ENCODE measurements at places on chromosomes 16 and 17. TPM values are rescaled to one million over a fixed set of nuclear protein-coding genes. Genes with fewer than 3 reads are reported as not detected.

The GRIN2C gene
- not detected for total RNA-seq

The RPRML gene
- total RNA-seq: not detected

The POLDIP2 gene
- 58.3 TPM for total RNA-seq

The SLC7A5 gene
- total RNA-seq: 13.6 TPM

The PABPN1L gene
- not detected for total RNA-seq

The TP53TG3D gene
- not detected for total RNA-seq

The CDH5 gene
- not detected for total RNA-seq

The KIF19 gene
- not detected for total RNA-seq

DNA sequence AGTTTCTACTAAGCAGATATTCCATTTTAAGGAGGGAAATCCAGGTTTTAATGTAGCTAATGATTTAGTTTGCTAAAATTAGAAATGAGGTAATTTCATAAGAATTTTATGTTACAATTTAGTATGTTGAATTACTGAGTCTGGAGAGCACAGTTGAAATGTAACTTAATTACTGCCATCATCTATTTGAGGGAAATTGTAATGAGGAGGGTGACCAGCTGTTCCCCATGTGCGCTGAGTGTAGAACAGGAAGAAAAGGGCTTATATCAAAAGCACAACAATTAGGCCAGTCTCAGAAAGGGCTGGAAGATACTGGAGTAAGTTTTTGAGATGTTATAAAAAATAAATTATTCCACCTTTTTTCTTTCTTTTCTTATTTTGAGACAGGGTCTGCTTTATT lies 735.1 kb upstream of the GOT2 start:
- H3K27me3 ChIP-seq: no peaks in the 10 kb centered on the region
- H3K36me3 ChIP-seq: no peaks in the 10 kb centered on the region
- DNase-seq: no peak
- no peak overlapping the region for H3K4me3 ChIP-seq

DNA sequence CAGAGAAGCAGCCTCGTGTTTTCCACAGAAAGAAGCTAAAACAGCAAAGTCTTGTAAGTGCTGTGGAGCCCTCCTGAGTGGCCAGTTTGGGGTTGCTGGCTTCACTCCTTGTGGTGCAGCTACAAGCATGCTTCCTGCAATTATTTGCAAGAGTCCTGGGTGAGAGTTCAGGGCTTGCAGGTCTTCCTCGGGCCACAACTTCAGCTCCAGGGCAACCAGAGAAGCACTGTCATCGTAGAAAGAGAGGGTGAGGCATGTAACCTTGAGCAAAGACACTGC lies 37.9 kb downstream of the SHISA6 start:
- H3K27me3 ChIP-seq: no peaks in the 10 kb centered on the region
- DNase-seq: no peak
- H3K4me3 ChIP-seq: no peak overlapping the region

DNA sequence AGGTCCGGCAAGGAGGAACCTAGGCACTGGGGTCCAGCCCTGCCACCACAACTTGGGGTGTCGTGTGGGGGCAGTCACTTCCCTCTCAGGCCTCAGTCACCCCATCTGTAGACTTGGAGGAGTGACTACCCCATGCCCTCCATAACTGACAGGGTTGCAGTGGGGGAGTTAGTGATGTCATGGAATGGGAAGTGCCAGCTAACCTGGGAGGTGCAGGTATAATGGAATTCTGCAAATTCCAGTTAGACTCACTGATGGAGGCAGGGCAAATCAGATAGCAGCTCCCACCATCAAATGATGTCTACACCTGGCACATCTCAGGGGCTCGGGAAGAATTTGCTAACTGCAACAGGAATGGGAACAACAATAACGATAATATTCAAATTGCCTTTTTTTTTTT lies 72.9 kb downstream of the CNGB1 start:
- H3K27ac ChIP-seq: no peak overlapping the region
- peaks cover 4% of the 10 kb centered on the region for H3K4me1 ChIP-seq
- DNase-seq: no peak
- H3K36me3 ChIP-seq: no peaks in the 10 kb centered on the region
- peaks cover 12% of the 10 kb centered on the region for H3K27me3 ChIP-seq

- DNase-seq: no peak
- no peaks in the 10 kb centered on the region for H3K27me3 ChIP-seq
- H3K4me1 ChIP-seq: peaks cover 6% of the 10 kb centered on the region
- no peaks in the 10 kb centered on the region for H3K36me3 ChIP-seq
These were observed 3.8 kb upstream of the DEF8 start for GRCh38 chr16:89944773-89945172.

DNA sequence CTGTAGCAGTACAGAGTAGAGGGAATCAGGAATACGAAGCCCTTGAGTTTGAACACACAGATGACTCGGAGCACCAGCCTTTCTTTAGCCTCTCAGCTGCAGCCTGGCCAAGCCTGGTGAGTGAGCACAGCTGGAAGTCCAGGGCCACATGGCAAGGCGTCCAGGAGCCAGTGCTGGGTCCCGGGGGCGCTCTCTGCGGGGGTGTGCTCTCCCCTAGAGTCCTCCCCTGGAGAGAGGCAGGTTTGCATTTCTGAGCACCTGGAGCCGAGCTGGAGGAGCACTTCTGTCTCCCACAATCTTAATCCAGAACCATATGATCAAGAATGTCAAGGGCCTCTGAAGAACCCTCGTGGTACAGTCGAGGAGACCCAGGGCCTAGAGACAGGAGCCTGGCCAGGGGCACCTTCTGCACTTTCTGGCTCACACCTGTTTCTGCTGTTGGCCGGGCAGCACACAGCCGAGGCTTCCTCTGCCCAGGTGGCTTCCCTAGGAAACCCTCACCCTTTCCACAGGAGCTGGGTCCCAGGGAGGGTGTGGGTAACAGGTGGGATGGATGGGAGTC lies 78.3 kb downstream of the PLD6 start:
- H3K36me3 ChIP-seq: peaks cover 46% of the 10 kb centered on the region
- no peak overlapping the region for H3K27ac ChIP-seq
- H3K27me3 ChIP-seq: no peaks in the 10 kb centered on the region
- no peak overlapping the region for H3K4me3 ChIP-seq
- H3K4me1 ChIP-seq: peaks cover 4% of the 10 kb centered on the region

- no peaks in the 10 kb centered on the region for H3K27me3 ChIP-seq
- H3K36me3 ChIP-seq: peaks cover 81% of the 10 kb centered on the region
- H3K4me1 ChIP-seq: peaks cover 3% of the 10 kb centered on the region
- no peak for DNase-seq
- no peak overlapping the region for H3K4me3 ChIP-seq
- no peak overlapping the region for H3K27ac ChIP-seq
These were observed 355.6 kb downstream of the SEC14L1 start for GRCh38 chr17:77496401-77496801.

DNA sequence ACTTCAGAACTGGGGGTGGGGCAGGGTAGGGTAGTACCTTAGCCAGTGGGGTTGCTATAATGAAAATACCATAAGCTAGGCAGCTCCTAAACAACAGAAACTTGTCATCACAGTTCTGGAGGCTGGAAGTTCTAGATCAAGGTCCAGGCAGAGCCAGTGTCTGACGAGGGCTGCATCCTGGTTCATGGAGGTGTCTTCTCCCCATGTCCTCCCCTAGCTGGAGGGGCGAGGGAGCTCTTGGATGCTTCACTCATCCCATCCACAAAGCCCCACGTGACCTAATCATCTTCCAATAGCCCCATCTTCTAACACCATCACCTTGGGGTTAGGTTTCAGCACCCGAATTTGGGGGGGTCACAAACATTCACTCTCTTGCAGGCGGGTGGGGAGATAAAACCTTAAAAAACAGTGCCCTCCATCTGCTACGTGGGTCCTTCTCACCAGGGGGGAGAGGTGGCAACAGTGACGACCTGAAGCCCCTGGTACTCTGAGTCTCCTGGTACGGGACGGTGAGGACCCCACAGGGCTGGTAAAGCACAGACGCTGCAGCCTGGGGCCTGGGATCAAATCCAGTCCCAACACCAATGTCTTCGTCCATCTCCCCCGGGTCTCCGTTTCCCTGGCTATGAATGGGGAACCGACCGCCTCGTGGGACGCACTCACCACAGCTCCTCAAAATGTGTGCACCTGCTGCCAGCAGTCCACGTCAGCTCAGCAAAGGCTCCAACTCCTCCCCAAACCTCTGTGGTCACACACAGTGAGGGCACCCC lies 22.8 kb downstream of the RAB40B start:
- DNase-seq: no peak
- no peaks in the 10 kb centered on the region for H3K36me3 ChIP-seq
- H3K4me1 ChIP-seq: no peaks in the 10 kb centered on the region
- no peak overlapping the region for H3K27ac ChIP-seq
- no peak overlapping the region for H3K4me3 ChIP-seq

DNA sequence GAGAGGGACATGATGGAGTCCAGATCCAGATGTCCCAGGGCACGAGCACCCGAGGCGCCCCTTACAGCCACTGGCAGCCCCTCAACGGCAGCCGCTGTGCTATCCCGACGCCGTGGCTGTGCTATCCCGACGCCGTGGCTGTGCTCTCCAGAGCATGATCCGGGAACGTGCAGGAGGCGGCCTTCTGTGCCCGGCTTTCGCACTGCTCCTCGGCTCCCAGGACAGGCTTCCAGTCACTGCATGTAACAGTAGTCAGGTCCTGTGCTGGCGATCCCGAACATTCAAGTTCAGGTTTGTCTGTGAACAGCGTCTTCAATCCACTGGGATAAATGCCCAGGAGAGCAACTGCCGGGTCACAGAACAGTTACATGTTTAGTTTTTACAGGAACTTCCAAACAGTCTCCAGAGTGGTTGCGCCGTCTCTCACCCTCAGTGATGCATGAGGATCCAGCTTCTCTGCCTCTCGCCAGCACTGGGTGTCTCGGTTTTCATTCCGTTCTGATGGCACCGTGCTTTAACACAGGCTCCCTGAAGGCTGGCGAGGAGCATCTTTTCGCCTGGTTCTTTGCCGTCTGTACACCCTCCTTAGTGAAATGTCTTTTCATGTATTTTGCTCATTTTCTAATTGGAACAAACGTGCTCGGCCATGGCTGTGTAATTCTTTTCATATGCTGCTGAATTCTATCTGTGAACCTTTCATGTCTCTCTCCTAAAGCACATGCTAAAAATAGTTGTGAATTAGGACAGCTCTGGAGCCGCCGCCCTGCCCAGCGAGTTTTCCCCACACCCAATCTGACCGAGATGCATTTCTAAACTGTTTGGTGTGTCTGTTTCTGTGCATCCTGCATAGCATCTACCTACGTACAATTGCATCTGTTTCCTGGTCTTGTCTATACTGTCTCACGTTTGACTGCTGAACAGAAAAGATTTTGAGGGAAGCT lies 72.6 kb upstream of the METRNL start:
- H3K4me1 ChIP-seq: peaks cover 8% of the 10 kb centered on the region
- H3K36me3 ChIP-seq: peaks cover 4% of the 10 kb centered on the region
- H3K27me3 ChIP-seq: no peaks in the 10 kb centered on the region
- H3K27ac ChIP-seq: no peak overlapping the region
- H3K4me3 ChIP-seq: no peak overlapping the region

DNA sequence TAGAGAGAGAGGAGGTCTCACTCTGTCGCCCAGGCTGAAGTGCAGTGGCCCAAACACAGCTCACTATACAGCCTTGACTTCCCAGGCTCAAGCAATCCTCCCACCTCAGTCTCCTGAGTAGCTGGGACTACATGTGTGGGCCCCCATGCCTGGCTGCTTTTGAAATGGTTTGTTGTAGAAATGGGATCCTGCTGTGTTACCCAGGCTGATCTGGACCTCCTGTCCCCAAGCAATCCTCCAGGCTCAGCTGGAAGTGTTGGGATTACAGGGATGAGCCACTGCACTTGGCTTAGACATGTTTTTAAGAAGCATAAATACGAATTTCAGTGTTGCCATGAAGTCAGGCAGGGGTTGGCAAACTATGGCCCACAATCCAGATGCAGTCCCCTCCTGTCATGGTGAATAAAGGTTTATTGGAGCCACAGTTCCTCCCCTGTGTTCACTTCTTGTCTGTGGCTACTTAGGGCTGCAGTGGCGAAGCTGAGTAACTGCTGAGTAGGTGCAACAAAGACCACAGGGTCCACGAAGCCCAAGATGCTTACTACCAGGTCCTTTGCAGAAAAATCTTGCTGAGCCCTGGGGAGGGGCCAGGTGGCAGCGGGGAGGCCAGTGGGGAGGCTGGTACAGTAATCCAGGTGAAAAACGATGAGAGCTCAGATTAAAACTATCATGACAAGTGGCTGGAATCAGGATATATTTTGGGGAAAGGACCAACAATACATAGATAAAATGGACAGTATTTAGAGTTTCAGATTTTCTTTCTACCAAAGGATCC lies 35.2 kb downstream of the TNFRSF13B start:
- DNase-seq: no peak
- H3K36me3 ChIP-seq: no peaks in the 10 kb centered on the region

GRCh38 chr17:17692353-17693252 lies 11.3 kb downstream of the RAI1 start:
- H3K36me3 ChIP-seq: no peaks in the 10 kb centered on the region
- no peak overlapping the region for H3K4me3 ChIP-seq

GRCh38 chr17:4394208-4395110 lies 28.0 kb upstream of the UBE2G1 start:
- H3K27ac ChIP-seq: no peak overlapping the region
- H3K27me3 ChIP-seq: peaks cover 4% of the 10 kb centered on the region
- no peak overlapping the region for H3K4me3 ChIP-seq

DNA sequence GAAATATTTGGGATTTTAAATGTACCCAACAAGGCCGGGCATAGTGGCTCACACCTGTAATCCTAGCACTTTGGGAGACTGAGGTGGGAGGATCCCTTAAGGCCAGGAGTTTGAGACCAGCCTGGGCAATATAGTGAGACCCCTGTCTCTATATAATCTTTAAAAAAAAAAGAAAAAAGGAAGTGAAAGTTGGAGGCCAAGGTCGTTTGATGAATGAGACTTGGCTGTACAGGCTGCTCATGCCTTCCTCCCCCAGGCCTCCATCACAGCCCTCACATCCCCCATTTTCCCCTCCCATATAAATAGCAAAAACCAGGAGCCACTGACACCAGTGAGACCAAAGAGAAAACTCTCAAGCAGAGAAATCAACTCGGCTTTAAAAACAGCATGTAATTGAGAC lies 3.3 kb upstream of the CA7 start:
- no peak for DNase-seq
- H3K27me3 ChIP-seq: peaks cover 55% of the 10 kb centered on the region
- no peaks in the 10 kb centered on the region for H3K36me3 ChIP-seq
- H3K27ac ChIP-seq: no peak overlapping the region
- no peak overlapping the region for H3K4me3 ChIP-seq
- H3K4me1 ChIP-seq: no peaks in the 10 kb centered on the region

Measured in IMR-90 (cell line).